ENCODE measurements at places on chromosomes 5 and 9.

DNA sequence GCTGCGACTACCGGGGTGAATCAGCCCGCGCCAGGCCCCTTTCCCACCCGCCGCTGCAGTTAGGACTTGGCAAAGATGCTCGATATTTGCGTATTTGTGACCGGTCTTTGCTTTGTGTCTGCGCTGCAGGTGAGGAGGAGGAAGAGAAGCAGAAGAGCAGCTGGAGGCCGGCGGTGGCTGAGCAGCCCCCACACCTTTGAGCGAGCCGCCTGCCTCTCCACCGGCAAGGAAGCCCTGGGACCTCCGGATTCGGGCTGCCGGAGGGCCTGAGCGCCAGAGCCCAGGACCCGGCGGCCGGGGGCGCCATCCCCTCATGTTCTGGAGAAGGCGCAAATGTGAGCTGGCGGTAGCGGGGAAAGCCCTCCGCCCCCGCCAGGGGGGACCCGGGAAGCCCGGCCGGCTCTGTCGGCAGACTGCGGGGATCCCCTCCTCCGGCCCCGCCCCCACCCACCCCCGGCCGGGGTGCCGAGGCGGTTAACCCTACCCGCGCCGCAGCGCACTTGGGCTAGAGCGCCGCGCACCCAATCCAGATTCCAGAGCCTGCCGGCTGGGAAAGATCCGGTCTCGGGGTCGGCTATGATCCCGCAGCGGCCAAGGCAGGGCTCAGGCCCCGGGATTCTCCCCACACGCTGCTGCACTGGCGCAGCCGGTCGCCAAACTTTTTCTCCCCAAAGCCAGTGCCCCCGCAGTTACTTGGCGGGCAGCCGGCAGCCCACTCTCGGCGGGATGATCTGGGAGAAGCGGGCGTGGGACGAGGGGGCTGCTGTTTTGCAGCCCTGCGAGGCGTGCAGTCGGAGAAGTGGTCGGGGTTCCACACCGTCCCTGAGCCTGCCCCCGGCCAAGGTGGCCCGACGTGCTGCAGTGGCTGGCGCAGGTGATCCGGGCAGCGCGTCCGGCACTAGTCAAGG lies 800 bp upstream of the KCNN2 start:
- no peak for DNase-seq

DNA sequence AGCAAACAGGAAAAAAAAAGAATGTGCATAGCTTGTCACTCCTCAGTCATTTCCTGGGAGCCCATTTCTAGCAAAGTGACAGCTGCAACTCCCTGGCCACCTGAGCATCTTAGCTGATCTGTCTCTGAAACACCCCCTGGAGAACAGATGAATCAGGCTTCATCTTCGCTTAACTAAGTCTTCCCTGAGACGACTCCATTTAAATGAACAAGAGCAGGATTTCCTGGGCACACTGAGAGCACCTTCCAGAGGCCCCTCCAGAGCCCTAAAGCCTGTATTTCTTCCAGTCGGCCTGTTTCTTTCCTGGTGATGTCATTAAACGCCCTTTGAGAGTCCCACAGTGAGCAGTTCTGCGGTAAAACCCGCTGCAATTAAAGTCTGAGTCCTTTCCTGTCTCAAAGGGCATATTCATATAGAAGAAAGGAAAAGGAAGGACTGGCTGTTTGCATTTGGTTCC lies 13.9 kb downstream of the TGFBI start:
- DNase-seq, result no peak

GRCh38 chr5:135916638-135917263 lies 21.1 kb upstream of the IL9 start:
- DNase-seq, result no peak

DNA sequence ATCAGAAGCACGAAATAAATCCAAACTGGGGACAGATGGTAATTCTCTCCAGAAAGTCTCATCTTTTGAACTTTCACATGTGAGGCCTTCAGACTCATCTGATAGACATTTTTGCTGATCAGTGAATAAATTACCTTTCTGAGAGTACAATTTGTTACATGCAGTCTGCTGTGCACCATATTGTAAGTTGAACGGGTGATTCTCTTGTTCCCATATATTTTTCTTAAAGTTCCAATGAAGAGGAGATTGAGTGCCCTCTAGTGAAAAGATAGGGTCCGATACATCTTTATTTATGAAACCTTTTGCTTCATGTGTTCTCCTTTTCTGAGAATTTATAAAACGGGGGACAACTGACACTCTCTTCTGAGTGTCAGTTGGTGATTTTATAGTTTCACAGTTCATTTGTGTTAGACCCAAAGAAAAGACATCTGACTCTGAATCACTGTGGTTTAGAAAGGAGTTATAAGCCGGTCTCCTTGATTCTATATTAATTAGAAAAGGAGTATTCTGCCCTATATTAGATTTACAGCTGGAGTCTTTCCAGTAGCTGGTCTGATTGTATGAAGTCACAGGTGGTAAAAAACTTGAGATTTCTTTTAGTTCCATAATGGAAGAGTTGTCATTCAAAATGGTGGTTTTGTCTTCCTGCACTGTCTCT lies 30.4 kb downstream of the GNG10 start:
- DNase-seq, result peak; percentile 24
